Pancreas (tissue), 10 donors: ENCODE measurements at places on chromosomes 1 and 21. TPM values are rescaled to one million over a fixed set of nuclear protein-coding genes. Genes with fewer than 3 reads are reported as not detected.

DNA sequence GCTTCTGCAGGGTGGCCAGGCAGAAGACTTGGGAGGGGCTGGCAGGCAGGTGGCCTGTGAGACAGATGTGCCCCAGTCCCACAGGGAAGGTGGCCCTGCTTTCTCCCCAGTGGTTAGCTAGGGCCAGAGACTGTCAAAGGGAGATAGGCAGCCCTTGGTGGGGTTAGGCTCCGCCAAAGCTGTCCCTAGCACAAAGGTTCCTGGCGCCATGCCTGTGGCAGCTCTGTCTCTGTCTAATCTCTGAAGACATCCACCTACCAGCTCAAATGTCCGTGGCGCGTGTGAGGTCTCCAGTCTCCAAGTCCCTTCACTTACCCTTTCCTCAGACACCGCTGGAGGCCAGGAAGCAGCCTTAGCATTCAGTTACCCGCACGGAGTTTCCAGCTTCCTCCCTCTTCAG is 17.7 kb downstream of the TCP10L start:
- H3K27me3 ChIP-seq, result no peaks in the 10 kb centered on the region
- H3K4me3 ChIP-seq, result no peak overlapping the region
- no peaks in the 10 kb centered on the region for H3K36me3 ChIP-seq
- no peak overlapping the region for H3K27ac ChIP-seq
- DNase-seq, result no peak
- H3K4me1 ChIP-seq, result peaks cover 12% of the 10 kb centered on the region

DNA sequence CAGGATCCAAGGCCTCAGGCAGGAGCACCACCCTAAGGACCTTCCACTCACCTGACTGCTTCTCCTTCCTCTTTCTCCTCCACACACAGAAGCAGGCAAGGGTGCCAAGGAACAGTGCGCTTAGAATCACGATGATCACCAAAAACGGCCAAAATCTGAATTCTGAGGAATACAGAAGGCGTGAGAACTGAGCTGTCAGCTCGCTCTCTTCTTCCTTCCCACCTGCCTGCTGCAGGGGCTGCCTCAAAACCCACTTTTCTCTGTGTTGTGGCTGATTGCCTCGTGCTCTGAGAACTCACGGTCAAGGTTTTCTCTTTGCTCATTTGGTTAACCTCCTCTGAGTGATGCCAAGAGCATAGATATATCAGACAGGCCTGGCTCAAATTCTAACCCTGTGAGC is 23.8 kb downstream of the CD244 start:
- H3K4me1 ChIP-seq, result no peaks in the 10 kb centered on the region
- H3K36me3 ChIP-seq, result no peaks in the 10 kb centered on the region
- H3K4me3 ChIP-seq, result no peak overlapping the region
- H3K27me3 ChIP-seq, result no peaks in the 10 kb centered on the region

TINAGL1 gene
- 28.7 TPM for total RNA-seq

GRCh38 chr1:228795596-228795995 is 60.3 kb downstream of the RHOU start:
- H3K4me3 ChIP-seq, result no peak overlapping the region
- H3K27me3 ChIP-seq, result no peaks in the 10 kb centered on the region
- no peaks in the 10 kb centered on the region for H3K36me3 ChIP-seq
- DNase-seq, result no peak
- no peak overlapping the region for H3K27ac ChIP-seq

- DNase-seq, result no peak
- peaks cover 6% of the 10 kb centered on the region for H3K4me1 ChIP-seq
- H3K36me3 ChIP-seq, result no peaks in the 10 kb centered on the region
- H3K27ac ChIP-seq, result no peak overlapping the region
- no peak overlapping the region for H3K4me3 ChIP-seq
- no peaks in the 10 kb centered on the region for H3K27me3 ChIP-seq
Measured at GRCh38 chr1:77220687-77221463, 1.6 kb upstream of the PIGK start.

ZBTB8A gene
- total RNA-seq, result 4.0 TPM

DNA sequence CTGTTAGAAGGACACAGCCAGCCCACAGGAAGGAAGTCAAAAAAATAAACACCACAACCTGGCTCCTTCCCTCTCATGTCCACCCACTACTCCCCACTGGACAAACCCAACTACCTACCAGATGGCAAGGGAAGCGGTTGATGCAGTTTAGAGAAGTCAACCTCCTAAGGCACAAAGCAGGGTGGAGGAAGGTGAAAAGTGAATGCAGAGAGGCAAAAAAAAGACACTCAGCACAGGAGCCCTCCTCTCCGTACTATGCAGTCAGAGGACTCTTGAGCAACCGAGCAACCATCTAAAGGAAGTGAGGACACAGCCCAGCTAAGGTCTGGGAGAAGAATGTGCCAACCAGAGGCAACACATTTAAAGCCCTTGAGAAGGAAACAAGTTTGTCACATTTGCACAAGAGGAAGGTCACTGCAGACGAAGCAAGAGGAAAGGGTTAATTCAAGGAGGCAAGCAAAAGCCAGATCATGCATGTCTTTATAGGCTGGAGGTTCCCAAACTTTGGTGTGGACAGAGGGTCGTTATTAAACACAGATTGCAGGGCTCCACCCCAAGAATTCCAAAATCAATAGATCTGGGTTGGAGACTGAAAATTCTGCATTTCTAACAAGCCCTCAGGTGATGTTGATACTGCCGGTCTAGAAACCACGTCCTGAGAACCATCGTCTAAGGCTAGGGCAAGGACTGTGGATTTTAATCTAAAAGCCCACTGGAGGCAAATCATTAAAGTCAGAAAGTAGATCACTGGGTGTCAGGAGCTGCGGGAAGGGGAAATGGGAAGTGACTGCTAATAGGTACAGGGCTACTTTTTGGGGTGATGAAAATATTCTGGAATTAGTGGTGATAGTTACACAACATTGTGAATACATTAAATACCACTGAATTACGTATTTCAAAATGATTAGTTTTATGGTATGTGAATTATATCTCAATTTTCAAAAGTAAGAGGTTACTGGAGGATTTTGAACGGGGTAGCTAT is 19.7 kb downstream of the TP53BP2 start:
- H3K4me1 ChIP-seq, result peaks cover 3% of the 10 kb centered on the region
- no peak for DNase-seq
- no peak overlapping the region for H3K27ac ChIP-seq
- no peak overlapping the region for H3K4me3 ChIP-seq
- no peaks in the 10 kb centered on the region for H3K27me3 ChIP-seq

GRCh38 chr1:180988253-180988752 is 34.4 kb downstream of the STX6 start:
- H3K36me3 ChIP-seq, result no peaks in the 10 kb centered on the region
- DNase-seq, result no peak

SNAPIN gene
- total RNA-seq, result 11.6 TPM

DNA sequence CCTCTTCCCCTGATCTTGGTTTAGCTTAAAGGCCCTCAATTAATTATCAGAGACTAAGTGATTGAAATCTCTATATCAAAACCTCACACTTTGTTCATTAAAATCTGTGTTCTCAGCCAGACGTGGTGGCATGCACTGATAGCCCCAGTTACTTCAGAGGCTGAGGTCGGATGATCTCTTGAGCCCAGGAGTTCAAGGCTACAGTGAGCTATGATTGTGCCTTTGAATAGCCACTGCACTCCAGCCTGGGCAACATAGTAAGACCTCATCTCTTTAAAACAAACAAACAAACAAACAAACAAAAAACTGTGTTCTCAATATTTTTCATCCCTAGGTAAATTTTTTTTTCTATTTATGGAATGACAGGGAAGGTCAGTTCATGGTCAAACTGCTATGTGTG is 18.7 kb downstream of the TRMT13 start:
- H3K4me1 ChIP-seq, result no peaks in the 10 kb centered on the region
- no peak for DNase-seq
- H3K27ac ChIP-seq, result no peak overlapping the region
- H3K36me3 ChIP-seq, result peaks cover 15% of the 10 kb centered on the region
- no peaks in the 10 kb centered on the region for H3K27me3 ChIP-seq

- no peaks in the 10 kb centered on the region for H3K4me1 ChIP-seq
- no peaks in the 10 kb centered on the region for H3K36me3 ChIP-seq
- DNase-seq, result no peak
- no peak overlapping the region for H3K4me3 ChIP-seq
- no peaks in the 10 kb centered on the region for H3K27me3 ChIP-seq
- no peak overlapping the region for H3K27ac ChIP-seq
Measured at GRCh38 chr1:160575112-160575664, 4.1 kb downstream of the CD84 start.

CD1D gene
- 1.0 TPM for total RNA-seq

- no peaks in the 10 kb centered on the region for H3K36me3 ChIP-seq
- H3K4me1 ChIP-seq, result no peaks in the 10 kb centered on the region
- no peaks in the 10 kb centered on the region for H3K27me3 ChIP-seq
Measured at GRCh38 chr1:247551721-247552120, 2.8 kb downstream of the GCSAML start.

GRCh38 chr1:53946252-53947171 is at the start of gene LRRC42:
Gene LRRC42 (plus strand): TSS chr1:53946350. CDS start chr1:53952000, 5,650 bp downstream.
- no peak for DNase-seq
- peak within 1 kb of the TSS; percentile 80 for H3K4me3 ChIP-seq
- H3K36me3 ChIP-seq, result no peaks in the 10 kb centered on the region

LIN28A gene
- total RNA-seq, result not detected

DNA sequence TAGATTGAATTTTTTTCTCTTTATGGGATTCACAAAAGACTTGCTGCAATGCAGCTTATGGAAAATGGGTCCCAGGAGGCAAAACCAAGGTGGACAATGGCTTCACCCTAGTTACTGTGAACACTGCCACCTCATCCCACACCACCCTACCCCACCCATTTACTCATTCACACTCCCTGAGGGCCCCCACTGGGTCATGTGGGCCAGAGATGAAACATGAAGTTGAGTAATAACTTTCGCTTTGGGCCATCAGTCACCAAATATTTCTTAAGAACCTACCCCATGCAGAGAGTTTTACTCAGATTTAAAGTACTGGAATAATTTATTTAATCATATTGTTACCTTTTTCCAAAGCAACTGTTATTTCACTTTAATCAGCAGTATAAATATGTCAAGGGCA is 191.8 kb downstream of the TPR start:
- H3K27ac ChIP-seq, result no peak overlapping the region
- no peaks in the 10 kb centered on the region for H3K4me1 ChIP-seq
- H3K36me3 ChIP-seq, result no peaks in the 10 kb centered on the region
- DNase-seq, result no peak
- H3K27me3 ChIP-seq, result no peaks in the 10 kb centered on the region

- H3K4me3 ChIP-seq, result no peak overlapping the region
- H3K27me3 ChIP-seq, result no peaks in the 10 kb centered on the region
- DNase-seq, result no peak
- H3K4me1 ChIP-seq, result no peaks in the 10 kb centered on the region
Measured at GRCh38 chr1:202688401-202688800, 21.9 kb downstream of the SYT2 start.

GRCh38 chr1:46768445-46768844 is 30.4 kb upstream of the CYP4B1 start:
- H3K27ac ChIP-seq, result no peak overlapping the region
- DNase-seq, result no peak
- H3K4me1 ChIP-seq, result no peaks in the 10 kb centered on the region
- no peaks in the 10 kb centered on the region for H3K27me3 ChIP-seq
- H3K4me3 ChIP-seq, result no peak overlapping the region
- no peaks in the 10 kb centered on the region for H3K36me3 ChIP-seq

GRCh38 chr1:63497577-63497976 is 25.4 kb downstream of the ITGB3BP start:
- H3K36me3 ChIP-seq, result no peaks in the 10 kb centered on the region
- no peak overlapping the region for H3K27ac ChIP-seq
- DNase-seq, result no peak
- H3K4me1 ChIP-seq, result no peaks in the 10 kb centered on the region
- H3K4me3 ChIP-seq, result no peak overlapping the region

- no peaks in the 10 kb centered on the region for H3K4me1 ChIP-seq
- H3K27ac ChIP-seq, result no peak overlapping the region
- no peak for DNase-seq
- no peaks in the 10 kb centered on the region for H3K36me3 ChIP-seq
- H3K27me3 ChIP-seq, result no peaks in the 10 kb centered on the region
Measured at GRCh38 chr1:241413386-241413785, 56.4 kb upstream of the RGS7 start.

SELP gene
- total RNA-seq, result 0.32 TPM

DNA sequence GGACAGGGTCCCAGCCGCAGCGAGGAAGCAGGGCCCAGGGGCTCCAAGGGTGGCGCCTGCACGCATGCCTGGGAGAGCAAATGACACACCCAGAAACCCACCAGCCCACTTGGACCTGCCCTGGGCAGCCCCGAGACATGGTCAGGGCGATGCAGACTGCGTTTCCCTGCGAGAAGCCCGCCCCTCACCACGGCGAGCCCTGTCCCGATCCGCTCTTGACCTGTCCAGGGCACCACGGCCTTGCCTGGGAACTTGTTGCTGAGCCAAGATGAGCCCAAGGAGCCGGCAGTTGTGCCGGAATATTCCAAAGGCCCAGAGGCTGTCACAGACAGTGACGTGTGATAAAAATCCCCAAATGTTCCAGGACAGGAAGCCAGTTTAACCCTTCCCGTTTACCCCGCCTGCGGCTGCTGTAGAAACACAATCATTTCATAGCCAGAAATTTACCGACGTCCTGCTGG is 78.1 kb downstream of the SIK1 start:
- peak; percentile 62 for DNase-seq
- H3K27me3 ChIP-seq, result no peaks in the 10 kb centered on the region
- no peak overlapping the region for H3K4me3 ChIP-seq
- H3K4me1 ChIP-seq, result peaks cover 4% of the 10 kb centered on the region
- H3K36me3 ChIP-seq, result no peaks in the 10 kb centered on the region
- no peak overlapping the region for H3K27ac ChIP-seq

DNA sequence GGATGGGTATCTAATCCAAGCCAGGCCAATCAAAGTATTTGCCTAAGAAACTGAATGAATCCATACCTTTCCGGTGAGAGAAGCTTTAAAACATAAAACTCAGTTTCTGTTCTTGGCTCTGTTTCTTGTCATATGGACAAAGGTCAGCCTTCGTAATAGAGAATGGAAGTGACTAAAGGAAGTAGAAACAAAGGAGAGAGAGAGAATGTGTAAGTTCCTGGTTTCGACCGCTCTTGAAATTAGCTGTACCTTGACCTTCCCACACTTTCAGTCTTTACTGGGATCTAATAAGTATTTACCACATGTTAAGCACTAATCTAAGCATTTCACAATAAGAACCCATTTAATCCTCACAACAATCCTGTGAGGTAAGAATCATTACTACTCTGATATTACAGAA is 19.6 kb upstream of the CLCA4 start:
- no peak overlapping the region for H3K27ac ChIP-seq
- no peaks in the 10 kb centered on the region for H3K4me1 ChIP-seq
- H3K4me3 ChIP-seq, result no peak overlapping the region
- no peaks in the 10 kb centered on the region for H3K27me3 ChIP-seq
- no peak for DNase-seq

- H3K27me3 ChIP-seq, result no peaks in the 10 kb centered on the region
- DNase-seq, result no peak
- no peak overlapping the region for H3K4me3 ChIP-seq
- H3K36me3 ChIP-seq, result no peaks in the 10 kb centered on the region
- peaks cover 2% of the 10 kb centered on the region for H3K4me1 ChIP-seq
Measured at GRCh38 chr1:110200666-110201065, 9.4 kb upstream of the KCNC4 start.

GRCh38 chr1:102961549-102961948 is 146.8 kb downstream of the COL11A1 start:
- no peak overlapping the region for H3K4me3 ChIP-seq
- H3K27ac ChIP-seq, result no peak overlapping the region
- H3K27me3 ChIP-seq, result no peaks in the 10 kb centered on the region
- H3K36me3 ChIP-seq, result no peaks in the 10 kb centered on the region
